ENCODE measurements at places on chromosomes 5 and 9.

- no peak for DNase-seq
These were observed 36.3 kb downstream of the GABRP start for GRCh38 chr5:170819824-170820223.

- DNase-seq, result no peak
These were observed 66.7 kb upstream of the TBC1D9B start for GRCh38 chr5:179974246-179974945.

GRCh38 chr5:113127021-113127420 is 150.4 kb downstream of the DCP2 start:
- no peak for DNase-seq

DNA sequence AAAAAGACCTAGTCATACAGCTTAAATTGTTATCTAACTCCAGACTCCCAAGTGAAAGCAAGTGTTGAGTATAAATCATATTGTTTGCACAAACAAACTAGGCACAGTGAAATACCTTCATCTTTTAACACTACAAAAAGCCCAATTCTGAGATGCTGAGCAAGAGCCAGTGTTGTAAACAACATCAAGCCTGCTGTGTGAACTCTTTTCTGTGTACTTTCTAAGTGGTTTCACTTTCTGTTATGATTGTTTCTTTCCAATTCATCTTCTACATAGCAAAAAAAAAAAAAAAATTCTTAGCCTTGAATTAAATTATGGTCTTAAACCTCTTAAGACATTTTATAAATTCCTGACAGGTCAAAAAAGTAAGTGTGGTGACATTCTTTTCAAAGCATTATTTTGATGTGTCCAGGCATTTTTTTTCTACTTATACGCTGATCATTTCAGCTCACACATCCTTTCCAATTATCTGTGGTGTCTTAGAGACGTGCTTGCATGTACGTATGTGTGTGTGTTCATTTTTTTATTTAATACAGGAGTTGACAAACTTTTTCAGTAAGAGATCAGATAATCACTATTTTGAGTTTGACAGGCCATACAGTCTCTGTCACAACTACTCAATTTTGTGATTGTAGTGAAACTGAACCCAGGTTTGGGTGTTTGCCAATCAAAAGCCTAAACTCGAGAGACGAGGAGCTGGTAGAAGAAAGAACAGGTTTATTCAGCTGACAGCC is 556.1 kb downstream of the CDH9 start:
- no peak for DNase-seq

DNA sequence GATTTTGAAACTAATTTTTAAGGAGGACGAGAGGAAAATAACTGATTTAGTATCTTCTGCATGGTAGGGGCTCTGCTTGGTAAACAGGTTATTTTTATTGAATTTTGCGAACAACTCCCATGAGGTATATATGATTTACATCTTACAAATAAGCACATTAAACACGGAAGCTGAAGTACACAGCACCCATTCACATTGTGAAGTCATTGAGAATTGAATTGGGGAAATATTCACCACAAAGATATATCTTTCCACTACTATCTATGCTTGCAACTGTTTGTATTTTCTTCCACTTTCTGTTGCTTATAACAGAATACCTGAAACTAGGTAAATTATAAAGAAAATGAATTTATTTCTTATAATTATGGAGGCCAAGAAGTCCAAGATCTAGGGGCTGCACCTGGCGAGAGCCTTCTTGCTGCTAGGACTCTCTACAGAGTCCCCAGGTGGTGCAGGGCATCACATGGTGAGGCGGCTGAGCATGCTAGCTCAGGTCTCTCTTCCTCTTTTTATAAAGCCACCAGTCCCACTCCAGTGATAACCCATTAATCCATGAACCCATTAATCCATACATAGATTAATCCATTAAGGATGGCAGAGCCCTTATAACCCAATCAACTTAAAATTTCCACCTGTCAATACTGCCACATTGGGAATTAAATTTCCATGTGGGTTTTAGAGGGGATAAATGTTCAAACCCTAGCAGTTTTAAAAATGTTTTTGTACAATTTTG is 79.0 kb upstream of the ZNF608 start:
- no peak for DNase-seq

DNA sequence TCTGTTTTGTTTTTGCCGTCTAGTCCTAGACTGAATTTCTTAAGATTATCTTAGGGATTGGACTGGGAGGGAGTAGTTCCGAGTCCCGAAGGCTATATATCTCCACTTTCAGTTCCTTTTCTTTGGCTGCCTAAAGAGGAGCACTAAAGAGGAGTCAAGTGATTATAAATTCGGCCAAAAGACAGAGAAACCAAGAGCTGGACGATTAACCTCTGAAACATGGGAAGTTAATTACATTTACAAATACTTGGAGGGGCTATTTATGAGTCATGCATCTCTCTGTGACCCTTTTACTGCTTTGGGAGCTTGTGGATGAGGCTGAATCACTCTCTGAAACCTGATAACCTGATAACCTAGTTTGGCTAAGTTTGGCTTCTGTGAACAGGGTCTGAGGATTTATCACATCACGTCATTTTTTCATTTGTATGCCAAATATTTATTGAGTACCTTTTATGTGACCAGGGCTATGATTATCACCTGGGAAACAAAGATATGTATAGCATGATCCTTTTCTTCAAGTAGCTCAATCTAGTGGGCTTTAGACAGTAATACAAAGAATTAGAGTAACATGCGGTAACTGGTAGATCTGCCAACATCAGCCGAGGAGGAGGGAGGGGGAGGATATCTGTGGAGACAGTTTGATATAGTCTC is 180.9 kb downstream of the CD180 start:
- DNase-seq, result no peak

DNA sequence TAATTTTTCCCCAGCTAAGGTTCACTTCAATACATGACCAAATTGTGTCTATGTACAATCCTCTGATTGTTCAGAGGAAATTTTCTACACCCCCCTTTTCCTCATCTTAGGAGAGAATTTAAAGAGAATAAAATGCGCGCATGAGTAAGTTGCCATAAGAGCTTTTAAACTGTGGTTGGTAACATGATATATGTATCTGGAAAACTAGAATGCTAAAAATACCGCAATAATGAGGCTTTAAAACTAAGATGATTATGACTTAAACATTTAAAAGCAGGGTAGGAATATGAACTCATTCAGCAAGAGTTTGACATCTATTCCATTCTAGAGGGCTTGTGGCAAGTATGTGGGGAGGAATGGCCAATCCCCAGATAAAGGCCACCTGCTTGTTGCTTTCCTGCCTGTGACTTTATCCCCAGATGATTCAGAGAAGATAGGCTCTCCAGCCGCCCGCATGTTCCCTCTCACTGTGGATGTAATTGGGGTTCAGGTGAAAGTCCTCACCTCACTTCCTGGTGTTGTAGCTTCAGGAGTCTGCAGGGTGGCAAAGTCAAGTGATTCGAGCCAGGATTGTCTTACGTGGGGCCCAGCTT is 26.5 kb upstream of the BASP1 start:
- DNase-seq, result no peak

DNA sequence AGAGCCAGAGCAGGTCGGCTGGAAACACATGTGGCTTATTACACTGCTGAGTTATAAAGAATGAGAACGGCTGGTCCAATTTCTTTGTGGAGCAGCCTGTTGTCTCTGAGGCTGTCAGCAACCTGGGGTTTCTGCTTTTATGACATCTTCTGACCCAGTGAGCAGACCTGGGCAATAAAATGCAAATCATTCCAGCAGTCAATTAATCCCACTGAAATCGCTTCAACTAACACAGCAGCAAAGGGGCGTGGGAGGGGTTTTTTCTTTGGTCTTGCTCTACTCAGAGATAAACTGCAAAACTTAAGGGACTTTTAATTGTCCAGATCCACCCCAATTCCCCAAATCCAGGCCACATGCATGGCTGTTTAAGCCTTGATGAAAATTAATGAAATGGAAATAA is 215.7 kb downstream of the SLIT3 start:
- no peak for DNase-seq

GRCh38 chr9:27078685-27079084 is 30.3 kb upstream of the TEK start:
- DNase-seq, result no peak

- DNase-seq, result no peak
These were observed 83.4 kb downstream of the AP3B1 start for GRCh38 chr5:78211052-78211451.

- no peak for DNase-seq
These were observed 8.3 kb downstream of the KIF2A start for GRCh38 chr5:62314213-62314830.

DNA sequence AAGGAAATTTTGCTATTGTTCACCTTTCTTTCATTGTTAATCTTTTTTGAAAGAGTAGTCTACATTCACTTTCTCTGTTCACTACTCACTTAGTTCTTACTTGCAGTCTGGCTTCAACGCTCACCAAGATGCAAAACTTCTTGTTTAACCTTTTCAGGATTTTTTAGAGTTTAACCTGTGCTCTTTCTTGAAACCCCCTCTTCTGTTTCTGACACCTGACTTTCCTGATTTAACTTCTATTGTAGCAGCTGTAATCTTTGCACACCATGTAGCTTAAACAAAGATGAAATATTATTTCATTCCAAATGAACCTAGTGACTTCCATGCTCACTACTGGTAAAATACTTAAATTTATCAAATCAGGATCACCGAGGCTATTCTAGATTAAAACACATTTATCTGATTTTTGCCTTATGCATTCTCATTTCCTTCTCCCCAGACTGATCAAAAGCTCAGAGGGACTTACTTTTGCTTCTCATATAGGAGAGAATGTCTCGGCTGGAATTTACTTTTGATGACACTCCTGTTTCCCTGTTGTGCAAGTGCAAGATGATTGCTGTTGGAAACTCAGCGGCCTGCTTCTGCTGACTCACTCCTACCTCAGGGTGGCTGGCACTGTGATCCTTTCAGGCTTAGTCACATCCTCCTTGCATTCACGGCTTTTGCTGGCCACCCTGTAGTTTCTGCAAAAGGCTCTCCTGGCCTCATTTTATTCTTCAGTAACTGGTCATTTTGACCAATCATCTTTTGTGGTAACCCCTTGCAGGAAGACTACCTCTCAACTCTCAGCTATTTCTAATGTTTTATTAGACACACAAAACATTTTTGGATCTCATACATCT is 109.3 kb upstream of the IFNE start:
- DNase-seq, result peak; percentile 71

All from activated CD8-positive, alpha-beta memory T cell treated with anti-CD3 and anti-CD28 coated beads, Interleukin-2, amount 50 U/mL, for 48 hours (primary cell).